Stimulated activated CD8-positive, alpha-beta memory T cell treated with anti-CD3 and anti-CD28 coated beads, Interleukin-12 subunit alpha, Interleukin-12 subunit beta, amount 100 ng/mL, for 4 hours (primary cell): ENCODE measurements at places on chromosomes 12 and 14.
A peak's percentile ranks its signal among the peaks of the same experiment; 100 is the strongest.

GRCh38 chr12:42798811-42799438, 209.4 kb upstream of the PRICKLE1 start:
- DNase-seq: no peak

DNA sequence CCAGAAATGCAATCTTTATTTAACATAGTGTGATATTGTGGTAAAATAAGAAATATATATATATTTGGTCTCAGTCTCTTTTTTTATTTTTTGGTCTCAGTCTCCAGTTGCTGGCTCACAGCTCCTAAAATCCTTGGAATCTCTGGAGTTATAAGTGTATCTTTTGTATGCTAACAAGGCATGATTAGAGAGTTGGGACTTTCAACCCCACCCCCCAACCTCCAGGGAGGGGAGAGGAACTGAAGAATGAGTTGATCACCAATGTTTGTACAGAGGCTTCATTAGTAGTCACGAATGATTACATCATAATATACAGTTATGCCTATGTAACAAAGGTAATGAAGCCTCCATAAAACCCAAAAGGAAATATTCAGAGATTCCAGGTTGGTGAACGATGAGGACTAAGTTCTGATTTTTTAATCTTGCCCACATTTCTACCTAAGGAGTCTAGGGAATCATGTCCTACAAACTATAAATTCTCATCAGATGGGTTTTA, 22.8 kb upstream of the LALBA start:
- no peak for DNase-seq

- DNase-seq: no peak
These were observed 10.9 kb downstream of the BTG1 start for GRCh38 chr12:92134638-92135274.

GRCh38 chr12:112046003-112046402, 32.8 kb downstream of the ERP29 start:
- no peak for DNase-seq

GRCh38 chr12:4307593-4308333, 13.2 kb upstream of the TIGAR start:
- no peak for DNase-seq

DNA sequence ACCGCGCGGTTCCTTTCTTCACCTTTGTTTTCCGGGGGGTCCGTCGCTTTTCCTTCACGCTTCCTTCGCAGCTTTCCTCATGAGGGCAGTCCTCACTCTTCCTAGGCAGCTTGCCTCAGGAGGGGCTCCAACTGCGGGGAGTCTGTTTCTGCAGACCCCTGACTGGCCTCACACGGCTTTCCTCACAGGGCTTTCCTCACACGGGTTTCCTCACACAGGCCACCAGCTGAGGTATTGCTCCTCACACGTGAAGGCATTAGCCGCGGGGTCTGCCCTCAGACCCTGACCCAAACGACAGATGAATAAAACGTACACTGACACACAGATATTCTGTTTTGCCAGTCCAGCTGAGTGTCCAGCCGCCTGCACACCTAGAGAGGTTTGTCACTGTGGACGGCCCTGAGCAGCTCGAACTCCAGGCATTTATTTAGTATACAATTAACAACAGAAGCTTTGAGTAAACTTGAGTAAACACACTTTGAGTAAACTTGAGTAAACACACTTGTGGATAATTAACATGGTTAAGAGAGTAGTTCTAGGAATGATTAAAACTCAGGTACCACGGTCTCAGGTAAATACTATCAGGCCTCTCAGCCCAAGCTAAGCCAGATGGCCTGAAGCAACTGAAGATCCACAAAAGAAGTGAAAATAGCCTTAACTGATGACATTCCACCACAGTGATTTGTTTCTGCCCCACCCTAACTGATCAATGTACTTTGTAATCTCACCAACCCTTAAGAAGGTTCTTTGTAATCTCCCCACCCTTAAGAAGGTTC, 16.1 kb upstream of the LYZ start:
- no peak for DNase-seq

DNA sequence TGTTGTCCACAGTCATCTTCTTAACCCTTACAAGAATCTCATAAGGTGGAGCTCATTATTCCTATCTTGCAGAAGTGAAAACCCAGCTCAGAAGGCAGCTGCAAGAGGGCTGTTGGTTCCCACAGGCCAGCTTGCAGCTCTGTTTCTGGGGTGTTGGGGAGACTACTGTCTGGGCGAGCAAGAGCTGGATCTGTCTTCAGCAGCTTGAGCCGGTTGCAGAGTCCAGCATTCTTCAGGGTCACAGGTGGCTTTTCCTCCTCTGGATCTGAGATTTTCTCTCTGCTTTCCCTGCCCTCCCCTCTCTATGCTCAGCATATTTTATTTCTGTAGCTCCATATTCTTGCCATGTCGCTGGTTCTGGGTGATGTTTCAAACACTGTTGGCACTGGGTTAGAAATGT, 87.4 kb downstream of the PAPOLA start:
- no peak for DNase-seq

- DNase-seq: no peak
These were observed 371.8 kb upstream of the E2F7 start for GRCh38 chr12:77437206-77437605.

- no peak for DNase-seq
These were observed 15.4 kb upstream of the ASIC1 start for GRCh38 chr12:50041962-50042361.

DNA sequence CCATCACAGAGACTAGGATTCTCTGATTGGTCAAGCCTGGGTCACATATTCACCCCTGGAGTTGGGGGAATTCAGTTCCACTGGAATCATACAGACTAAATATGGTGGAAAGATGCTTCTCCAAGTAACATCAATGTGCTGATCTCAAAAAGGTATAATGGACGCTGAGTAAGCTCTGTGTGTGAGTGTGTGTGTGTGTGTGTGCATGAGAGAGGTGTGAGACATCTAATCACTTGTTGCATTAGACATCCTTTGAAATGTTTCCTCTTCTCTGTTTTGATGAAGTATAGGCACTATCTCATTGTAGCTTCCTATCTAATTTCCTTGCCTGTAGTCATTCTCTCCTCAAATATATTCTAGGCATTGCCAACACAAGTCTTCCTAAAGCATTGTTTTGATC, 5.0 kb upstream of the RAB3IP start:
- no peak for DNase-seq

- DNase-seq: no peak
These were observed 143.2 kb upstream of the RGS6 start for GRCh38 chr14:71789005-71789404.

- DNase-seq: no peak
These were observed 8.3 kb upstream of the HVCN1 start for GRCh38 chr12:110697236-110697635.

DNA sequence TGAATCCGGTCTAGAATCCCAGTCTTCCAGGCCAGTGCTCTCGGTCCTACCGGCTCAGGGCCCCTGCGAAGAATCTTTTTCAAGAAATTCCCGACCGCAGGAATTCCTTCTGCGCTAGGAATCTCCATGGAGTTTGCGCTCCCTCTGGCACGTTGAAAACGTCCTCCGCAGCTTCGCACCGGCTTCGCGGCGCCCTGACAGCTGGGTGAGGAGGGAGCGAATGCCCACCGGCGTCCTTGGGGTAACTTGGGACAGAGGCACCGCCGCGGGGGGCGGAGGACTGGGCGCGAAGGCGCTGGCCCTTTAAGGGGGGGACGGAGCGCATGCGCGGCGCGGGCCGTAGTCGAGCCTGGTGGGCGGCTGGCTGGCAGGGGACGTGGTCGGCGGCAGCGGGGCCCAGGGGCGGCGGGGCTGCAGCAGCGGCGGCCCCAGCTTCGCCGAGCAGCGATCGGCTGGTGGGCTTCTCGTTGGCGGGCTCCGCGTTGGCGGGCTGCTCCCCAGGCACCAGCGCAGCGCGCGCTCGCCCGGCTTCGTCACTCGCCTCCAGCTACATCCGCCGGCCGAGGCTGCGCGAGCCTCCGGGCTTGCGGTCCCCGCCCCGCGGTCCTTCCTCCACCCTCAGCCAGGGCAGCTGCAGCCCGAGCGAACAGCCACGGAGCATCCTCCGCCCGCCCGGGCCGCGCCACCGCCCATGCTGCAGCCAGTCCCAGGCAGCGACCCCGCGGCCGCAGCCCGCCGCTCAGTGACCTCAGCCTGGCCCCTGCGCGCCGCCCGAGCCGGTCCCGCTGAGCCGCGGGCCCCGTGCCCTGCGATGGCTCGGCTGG, at the start of gene VASH1:
VASH1 (plus strand) TSS at position 333 of the 824 bp plus-strand sequence. CDS start 1,354 bp downstream, outside the sequence.
- DNase-seq: peak; percentile 49

DNA sequence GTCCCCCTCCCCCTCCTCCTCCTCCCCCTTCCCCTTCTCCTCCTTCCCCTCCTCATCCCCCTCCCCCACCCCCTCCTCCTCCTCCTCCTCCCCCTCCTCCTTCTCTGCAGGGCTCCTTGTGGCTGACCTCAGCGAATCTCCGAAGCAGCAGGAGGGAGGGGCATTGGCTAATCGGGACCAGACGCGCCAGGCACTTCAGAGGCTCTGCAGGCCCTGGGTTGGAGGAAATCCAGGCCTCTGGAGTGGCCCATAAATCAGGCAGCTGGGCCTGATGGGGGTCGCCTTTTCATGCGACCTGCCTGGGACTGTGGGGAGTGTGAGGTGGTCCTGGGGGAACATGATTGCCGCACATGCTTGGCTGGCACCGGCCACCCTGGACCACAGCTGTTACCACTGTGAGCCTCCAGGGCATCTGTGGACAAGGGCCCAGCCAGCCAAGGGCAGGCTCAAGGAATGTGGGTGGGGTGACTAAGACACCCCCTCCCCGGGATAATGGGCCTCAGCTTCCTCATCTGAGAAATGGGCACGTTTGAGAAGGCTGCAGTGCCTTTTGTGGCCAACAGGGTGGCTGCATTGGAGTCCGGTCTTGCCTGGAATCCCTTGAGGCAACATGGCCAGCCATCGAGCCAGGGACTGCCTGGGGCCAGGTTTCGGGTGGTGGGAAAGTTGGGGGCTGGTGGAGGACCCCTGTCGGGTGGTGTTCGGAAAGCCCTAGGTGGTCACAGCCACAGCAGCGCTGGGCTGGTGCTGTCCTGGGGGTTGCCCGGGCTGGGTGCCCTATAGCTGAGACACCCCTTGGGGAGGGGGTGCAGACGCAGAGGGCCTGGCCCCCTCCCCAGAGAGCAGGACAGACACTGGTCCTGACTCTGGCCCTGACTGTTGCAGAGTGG, 12.0 kb downstream of the KIF26A start:
- no peak for DNase-seq

DNA sequence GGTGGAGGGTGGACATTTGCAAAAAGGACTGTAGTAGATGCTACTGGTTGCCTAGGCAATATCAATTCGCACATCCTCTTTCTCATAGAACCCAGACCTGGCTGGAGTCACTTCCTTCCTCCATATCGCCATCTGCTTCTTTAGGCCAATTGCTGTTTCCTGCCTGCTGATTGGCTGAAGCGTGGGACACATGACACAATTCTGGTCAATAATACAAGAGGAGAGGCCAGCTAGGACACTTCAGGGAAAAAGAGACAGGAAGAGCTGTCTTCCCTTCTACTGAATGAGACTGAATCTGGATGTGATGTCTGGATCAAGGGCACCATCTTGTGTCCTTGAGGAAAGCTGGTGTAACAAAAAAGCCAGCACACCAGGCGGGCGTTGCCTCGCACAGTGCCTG, 53.8 kb downstream of the TRPV4 start:
- DNase-seq: no peak

DNA sequence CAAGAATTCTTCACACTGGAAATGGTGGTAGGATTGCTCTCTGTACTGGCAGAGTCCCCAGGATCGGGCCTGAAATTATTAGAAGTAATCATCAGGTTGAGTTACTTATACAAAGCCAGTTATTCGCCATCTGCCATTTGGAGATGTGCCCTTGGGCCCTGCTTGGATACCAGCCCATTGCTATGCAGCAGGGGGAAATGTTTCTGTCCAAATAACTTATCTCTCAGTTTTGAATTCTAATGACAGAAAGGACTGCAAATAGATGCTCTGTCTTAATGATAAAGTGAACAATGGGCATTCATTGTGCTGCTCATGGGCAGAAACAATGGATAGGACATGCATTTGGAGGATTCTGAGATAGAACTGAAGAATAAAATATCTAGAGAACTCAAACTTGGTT, 139.1 kb upstream of the PELI2 start:
- no peak for DNase-seq

DNA sequence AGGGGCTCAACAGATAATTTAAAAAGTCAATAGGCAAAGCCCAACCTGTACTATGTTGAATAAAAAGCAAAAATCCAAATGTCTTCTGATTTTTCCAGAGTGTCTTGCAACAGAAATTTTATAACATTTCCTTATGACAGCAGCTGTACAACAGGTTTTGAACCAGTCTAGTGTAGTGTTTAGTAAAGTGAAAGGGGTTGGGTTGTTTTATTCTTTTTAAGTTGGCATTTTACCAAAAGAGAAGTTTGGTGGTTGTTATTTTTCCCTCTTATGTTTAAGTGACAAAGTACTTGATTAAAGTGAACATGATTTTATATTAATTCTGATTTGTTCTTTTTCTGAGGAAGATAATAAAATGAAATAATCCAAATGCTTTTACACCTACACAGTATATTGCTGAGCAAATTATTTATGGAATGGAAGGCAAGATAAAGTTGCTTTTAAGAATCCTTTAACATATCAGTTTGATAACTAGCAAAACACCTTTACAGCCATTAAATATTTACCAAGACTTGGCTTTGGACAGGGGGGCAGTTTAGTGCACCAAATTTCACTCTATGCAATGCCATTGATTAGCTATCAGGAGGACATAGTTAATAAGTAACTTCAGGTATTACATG, 128.9 kb downstream of the FOXA1 start:
- DNase-seq: no peak

GRCh38 chr12:52346593-52346992, 20.7 kb downstream of the KRT85 start:
- DNase-seq: no peak

GRCh38 chr12:64742416-64742815, 16.8 kb downstream of the GNS start:
- DNase-seq: no peak

DNA sequence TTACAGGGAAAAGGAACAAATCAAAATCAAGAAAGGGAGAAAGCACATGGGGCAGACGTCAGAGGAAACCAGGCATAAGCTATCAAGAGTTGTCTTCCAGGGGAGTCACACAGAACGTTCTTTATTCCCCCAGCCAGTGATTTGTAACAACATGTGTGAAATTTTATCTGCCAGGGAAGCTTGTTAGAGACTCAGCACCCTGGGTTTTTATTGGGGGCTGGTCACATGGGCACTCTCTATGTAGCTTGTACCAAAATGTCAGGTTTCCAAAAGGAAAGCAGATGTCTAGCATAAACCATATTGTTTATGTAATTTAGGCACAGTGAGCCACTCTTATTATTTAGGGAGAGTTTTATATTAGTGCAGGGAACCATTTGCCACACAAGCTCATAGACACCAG, 440.4 kb upstream of the DCN start:
- DNase-seq: no peak

GRCh38 chr14:86596024-86596423, 1066.1 kb downstream of the FLRT2 start:
- DNase-seq: no peak

DNA sequence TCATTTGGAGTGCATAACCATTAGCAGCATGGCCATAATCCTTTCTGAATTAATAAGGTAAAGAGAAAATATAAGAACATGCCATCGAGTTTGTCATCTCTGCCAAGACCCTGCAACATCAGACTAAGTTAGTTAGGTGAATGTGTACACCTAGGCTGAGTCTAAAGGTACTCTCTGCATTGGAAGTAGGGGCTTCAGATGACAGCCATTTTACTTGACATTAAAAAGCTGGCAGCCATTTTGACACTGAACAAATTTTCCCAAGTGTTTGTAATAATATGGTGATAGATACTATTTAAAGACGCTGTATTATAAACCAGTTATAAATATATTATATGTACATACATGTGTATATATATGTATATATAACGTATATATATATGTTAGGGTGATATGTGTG, 79.0 kb downstream of the SUDS3 start:
- no peak for DNase-seq

GRCh38 chr14:83940253-83940652, 1589.7 kb upstream of the FLRT2 start:
- DNase-seq: no peak
